ENCODE measurements at places on chromosomes 1 and 21. TPM values are rescaled to one million over a fixed set of nuclear protein-coding genes. Genes with fewer than 3 reads are reported as not detected.
A peak's percentile ranks its signal among the peaks of the same experiment; 100 is the strongest.

GRCh38 chr1:53837646-53837923, 511 bp downstream of the NDC1 start:
- DNase-seq: no peak

DNA sequence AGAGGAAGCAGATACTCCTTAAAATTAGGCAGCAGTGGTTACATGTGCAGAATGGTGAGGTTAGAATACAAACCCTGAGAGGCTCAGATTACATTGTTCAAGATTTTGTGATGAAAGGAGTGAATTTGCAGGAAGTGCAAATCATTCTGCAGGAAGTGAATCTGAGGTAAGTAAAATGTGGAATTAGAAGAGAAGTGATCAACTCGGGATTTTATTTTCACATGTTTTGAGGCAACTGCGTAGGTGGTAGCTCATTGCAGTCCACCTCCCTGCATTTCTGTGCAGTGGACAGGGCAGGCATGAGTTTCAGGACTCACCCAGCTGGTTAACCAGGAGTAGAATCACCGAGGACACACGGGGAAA, 2.1 kb upstream of the PLA2G2C start:
- no peak for DNase-seq

- peak; percentile 21 for DNase-seq
These were observed 20.0 kb upstream of the CPT2 start for GRCh38 chr1:53176452-53177208.

DNA sequence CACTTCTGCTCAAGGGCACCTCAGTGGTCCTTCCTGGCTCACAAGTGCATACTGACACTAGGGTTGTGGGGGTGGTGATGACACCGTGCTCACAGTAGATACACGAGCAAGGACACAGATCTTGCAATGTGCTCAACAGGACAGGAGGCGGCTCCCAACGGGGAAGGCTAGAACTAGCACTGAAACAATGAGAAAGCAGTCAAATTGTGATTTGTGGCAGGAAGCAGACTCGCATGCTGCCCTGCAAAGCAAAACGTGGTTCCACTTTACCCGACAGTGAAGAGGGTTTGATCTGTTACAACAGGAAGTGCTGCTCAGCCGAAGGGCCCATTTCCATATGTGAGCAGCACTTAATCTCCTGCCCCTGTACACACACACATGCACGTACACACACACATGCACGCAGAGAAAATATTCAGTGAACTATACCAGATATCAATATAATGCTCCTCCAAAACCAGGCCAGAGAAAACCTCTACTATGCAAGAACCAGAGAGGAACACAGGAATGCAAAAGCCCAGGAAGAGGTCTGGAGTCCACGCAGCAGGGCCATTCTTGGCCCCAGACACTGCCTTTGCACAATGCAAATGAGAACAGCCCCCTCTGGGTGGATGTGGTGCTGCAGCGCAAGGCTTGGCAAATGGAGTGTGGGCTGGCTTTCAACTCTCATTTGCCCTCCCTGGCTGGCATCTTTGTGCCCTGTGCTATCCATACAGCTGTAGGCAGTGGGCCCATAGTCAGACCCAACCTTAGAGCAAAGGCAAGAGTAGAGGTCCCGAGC, 47.1 kb downstream of the KANK4 start:
- DNase-seq: no peak

DNA sequence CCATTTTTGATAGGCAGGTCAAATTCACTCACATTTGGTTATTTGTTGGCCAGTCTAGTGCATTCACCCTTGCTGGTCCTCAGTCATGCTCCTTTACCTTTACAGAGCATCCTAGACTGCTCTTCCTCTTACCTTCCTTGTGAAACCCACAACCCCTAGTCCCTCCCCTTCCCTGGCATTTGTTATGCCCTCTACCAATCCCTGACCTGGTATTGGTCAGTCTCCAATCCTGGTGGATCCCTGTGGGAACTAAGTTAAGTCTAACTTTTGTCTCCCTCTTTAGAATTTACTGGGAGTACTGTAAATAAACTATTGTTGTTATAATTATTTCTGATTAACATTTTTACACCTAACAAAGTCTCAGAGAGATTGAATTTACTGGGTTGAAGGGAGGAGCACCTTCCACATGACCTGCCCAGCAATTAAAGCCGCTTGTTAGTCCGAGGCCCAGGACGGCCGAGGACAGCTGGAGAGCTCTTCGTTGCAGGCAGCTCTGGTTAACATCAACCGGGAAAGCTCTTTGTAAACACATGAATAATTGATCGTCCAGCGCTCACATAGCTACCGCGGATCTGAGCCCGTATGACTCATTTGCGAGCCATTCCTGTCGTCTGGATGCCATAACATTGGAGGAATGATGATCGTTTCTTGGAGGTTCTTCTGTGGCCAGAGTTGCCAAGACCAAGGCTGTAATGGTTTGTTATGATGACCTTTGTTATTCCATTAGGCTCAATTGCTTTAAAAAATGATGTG, 31.9 kb downstream of the MTARC1 start:
- DNase-seq: peak; percentile 97

Gene AVPR1B
- total RNA-seq: not detected

Gene ITLN2
- not detected for total RNA-seq

Gene ARHGEF11
- total RNA-seq: 19.2 TPM

Gene NLRP3
- total RNA-seq: 9.2 TPM
